ENCODE measurements at places on chromosomes 4 and X.

GRCh38 chr4:6017800-6018199, 431 bp downstream of the C4orf50 start:
- no peak for DNase-seq

- no peak for DNase-seq
Observed at GRCh38 chr4:128291096-128291495, 3.5 kb upstream of the PGRMC2 start.

DNA sequence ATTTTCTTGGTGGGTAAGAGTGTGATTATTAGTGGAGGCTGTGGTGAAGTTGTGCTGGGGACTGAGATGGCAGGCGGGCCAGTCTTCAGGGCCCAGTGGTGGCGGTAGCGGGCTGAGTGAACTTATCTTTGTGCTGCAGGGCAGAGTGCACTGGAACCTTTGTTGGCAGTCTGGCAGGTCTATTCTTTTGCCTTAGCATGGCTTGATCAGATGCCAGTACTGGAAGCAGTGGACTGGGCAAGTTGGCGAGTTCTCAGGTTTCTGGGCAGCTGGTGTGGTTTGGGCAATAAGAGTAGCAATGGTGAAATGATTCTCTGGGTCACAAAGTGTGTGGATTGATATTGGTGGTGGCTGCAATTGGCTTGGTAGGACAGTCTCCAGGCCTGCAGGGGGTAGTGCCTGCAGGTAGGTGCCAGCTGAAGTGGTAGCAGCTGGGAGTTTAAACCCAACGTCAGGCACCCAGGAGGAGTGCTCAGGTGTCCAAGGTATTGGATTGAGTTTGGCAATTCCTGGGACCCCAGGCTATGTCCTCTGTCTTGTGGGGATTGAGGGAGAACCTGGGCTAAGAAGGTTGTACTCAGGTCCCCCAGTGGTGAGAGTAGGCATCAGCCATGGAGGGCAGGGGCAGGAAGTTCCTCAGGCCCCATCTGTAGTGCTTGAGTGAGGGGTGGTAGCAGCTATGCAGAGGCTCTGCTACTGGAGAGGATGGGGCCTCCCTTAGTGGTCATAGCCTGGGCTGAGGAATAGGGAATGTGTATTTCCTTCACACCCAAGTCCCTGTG, 34.9 kb upstream of the SLC25A14 start:
- no peak for DNase-seq

- peak; percentile 2 for DNase-seq
Observed at GRCh38 chrX:68462653-68463052, 29.4 kb upstream of the OPHN1 start.

- no peak for DNase-seq
Observed at GRCh38 chrX:153395613-153396319, 5.4 kb downstream of the PNMA6E start.

DNA sequence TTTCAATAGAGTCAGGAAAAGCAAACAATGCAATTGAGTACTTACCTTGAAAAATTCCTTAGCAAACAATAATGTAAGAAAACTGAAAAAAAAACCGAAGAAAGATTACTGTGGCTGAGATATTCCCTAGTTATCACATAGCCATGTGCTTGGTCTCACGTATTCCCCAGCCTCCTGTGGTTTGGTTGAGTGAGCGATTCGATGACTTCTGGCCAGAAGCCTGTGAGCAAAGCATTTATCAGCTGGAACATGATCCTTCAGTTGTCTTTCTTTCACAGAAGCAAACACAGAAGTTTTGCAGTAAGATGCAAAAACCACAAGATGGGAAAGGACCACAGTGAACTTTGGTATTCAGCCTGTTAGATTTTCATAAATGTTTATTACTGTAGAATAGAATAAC, 1754.3 kb upstream of the AGA start:
- DNase-seq, result no peak

- peak; percentile 4 for DNase-seq
Observed at GRCh38 chrX:53018627-53019026, 30.0 kb upstream of the GPR173 start.

DNA sequence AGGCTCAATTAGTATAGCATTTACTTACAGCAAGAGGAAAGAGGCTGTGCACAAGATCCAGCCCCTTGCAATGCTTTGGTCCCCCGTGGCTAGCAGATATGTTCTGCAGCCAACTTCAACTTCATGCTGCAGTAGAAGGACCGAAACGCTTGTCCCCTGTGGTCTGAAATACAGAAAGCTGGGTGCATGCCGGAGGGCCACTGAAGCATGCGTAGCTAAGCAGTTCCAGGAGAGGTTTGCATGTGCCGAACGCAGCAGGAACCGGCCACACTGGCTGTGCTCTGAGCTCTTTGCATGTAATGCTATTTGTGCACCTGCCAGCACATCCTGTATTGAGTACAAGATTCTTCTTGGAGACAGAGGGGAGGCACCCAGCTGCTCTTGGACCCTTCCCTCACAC, 35.8 kb upstream of the SHISA3 start:
- DNase-seq, result no peak

DNA sequence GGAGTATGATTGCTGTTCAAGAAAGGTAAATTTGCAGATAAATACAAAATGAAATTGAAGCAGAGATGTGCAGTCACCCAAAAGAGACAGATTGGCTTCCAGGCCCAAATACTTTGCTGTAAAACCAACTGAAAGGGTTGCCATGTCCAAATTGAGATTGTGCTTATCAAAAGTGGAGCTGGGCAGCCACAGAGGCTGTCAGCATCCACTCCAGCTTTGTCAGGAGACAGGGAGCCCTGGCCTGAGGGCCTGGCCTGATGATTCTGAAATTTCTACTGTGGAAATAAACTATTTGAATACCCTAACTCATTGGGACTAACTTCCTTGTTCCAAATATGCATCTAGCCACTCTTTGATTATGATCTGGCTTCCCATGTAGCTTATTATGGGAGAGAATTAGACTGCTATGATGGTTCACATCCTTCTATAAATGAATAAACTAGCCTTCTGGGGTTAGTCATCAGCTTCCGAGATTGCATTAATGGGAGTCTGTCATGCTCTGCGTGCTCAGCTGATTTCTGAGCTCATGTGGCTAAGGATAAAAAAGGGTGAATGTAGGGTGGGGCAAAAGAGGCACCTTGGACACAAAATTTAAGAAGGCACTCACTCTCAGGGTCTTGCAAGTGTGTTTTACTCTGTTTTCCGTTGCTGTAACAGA, 48.2 kb downstream of the SLC34A2 start:
- DNase-seq, result no peak

DNA sequence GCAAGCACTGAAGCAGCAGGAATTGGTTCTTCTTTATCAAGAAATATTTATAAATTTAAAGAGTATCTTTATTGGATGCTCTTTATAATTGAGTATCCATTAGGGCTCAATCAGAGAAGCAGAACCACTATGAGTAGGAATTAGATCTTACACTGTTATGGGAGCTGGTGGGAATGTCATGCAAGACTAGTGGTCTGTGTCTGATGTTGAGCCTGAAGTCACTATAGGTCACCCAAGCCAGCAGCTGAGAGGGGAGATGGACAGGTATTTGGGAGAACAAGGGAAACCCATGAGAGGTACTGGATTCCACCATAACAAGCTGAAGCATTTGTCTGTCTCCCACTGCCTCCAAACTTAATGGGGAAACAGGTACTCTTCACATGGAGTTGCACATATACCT, 283.7 kb upstream of the BOD1L1 start:
- DNase-seq, result no peak

DNA sequence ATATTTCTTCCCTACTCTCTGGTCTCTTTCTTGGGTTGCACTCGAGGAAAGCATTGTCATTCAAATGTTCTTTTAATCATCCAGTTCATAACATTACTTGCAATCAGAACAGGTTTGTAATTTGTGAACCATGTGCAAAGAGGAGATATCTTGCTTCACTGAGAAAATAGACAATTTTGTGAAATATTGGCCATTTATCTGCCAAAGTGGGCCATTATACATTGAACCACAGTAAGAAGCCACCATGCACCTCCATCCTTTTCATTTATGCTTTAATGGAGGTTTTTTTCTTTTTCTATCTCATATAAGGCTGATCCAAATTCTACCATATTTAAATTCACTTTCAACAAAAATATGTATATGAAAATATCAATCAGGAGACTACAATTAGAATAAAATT, 335.3 kb upstream of the AADAT start:
- DNase-seq, result no peak

GRCh38 chrX:68698942-68699341, 51.5 kb downstream of the STARD8 start:
- DNase-seq, result no peak

Data from DMS79 treated with DMSO at 0.1 percent for 48 hours (cell line).